NCI-H1417 (cell line): ENCODE measurements at places on chromosomes 3 and 15.
A peak's percentile ranks its signal among the peaks of the same experiment; 100 is the strongest.

DNA sequence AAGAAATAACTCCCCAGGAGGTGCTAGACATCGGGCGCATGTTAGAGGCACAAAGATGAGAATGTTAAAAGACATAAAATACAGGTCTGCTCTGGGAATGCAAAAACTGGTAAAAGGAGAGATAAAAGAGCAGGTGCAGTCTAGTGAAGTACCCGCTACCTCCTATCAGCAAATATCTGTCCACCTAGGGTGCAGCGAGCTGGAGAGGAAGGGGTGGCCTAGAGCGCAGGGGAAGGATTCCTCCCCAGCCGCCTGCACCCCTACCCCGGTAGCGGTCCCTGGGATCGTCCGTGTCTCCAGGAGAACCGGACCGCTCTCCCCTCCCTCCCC, 237 bp upstream of the ZNF662 start:
- DNase-seq, result no peak

- peak; percentile 78 for DNase-seq
These were observed 45.6 kb upstream of the CSPG4 start for GRCh38 chr15:75758071-75758872.

DNA sequence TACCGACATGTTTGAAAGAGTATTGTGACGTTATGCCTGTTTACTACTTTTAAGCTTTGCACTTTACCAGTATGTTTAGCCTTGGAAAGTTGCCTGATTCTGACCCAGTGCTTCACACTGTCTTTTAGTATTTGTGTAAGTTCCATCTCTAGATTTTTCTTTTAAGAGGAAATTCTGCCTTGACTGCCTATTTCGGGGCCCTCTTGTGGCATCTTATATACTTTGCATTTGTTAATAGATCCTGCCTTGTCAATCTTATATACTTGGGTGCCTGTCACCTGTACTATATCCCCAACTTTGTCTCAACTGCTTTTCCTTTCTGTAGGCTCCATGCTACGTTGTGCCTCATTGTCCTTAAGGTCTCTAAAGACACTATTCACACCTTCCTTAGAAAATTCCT, 244.6 kb downstream of the STXBP5L start:
- no peak for DNase-seq

DNA sequence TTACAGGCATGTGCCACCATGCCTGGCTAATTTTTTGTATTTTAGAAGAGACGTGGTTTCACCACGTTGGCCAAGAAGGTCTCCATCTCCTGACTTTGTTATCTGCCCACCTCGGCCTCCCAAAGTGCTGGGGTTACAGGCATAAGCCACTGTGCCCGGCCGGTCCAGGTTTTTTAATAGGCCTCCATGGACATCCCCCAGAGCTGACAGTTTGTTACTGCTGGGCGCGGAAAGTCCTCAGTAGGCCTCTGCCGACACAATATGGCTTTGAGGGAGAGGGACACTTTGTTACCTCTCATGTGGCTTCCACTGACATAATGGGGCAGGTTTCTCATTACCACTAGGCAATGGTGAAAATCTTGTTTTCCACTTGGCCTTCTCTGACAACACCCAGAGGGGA, 152.0 kb downstream of the WNT7A start:
- no peak for DNase-seq

DNA sequence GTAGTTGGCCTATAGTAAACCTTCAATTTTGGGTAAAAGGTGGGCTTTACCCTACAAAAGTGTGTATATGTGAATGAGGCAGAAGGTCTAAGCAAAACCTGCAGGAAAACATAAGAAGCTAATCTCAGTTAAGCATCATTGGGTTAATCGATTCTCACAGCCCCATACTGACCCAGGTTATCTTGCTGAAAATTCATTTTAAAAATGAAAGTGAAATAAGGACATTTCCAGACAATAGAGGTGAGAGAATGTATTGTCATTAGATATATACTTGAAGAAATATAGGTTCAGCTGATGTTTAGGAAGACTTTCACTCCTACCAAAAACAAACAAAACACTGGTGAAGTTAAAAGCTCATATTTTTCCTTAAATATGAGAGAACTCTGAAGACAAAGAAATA, 85.6 kb downstream of the MCF2L2 start:
- no peak for DNase-seq

GRCh38 chr3:9179826-9180763, 69.4 kb downstream of the SRGAP3 start:
- DNase-seq, result no peak

DNA sequence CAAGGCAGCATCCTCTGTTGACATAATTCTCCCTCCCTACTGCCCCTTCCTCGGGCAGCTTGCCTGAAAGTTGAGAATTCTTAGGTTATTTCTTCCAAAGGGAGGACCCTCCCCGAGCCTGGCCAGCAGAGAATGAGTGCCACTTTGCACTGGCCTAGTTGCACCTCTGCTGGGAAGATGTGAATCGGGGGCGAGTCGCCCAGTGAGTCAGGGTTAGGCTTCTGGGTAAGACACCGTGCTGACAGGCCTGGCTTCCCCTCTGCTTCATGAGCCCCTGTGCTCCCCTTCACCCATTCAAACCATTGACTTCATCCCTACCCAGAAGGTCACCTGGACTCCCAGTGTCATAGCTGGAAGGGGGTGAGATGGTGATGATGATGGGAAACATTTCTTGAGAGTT, 82.3 kb downstream of the AAGAB start:
- DNase-seq, result no peak

DNA sequence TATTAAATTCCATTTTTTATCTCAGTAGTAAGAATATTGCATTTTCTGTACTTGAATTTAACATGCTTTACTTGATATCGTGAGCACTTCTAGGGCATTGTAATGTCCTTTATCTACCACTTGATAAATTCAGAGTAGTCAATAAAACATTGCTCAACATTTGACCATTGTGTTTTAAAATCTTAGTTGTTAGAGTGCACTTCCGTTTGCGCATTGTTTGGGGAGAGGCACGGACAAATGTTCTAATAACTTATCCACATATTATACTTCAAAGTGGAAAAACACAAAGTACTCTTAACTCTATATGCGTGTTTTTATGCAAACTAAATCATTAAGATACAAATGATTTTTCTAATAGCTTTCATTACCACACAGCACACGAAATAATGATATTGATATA, 419 bp downstream of the FAM227B start:
- no peak for DNase-seq

GRCh38 chr15:27382361-27383025, 411.5 kb downstream of the GABRG3 start:
- DNase-seq, result no peak

- no peak for DNase-seq
These were observed 32.2 kb upstream of the SSR3 start for GRCh38 chr3:156586905-156587759.

DNA sequence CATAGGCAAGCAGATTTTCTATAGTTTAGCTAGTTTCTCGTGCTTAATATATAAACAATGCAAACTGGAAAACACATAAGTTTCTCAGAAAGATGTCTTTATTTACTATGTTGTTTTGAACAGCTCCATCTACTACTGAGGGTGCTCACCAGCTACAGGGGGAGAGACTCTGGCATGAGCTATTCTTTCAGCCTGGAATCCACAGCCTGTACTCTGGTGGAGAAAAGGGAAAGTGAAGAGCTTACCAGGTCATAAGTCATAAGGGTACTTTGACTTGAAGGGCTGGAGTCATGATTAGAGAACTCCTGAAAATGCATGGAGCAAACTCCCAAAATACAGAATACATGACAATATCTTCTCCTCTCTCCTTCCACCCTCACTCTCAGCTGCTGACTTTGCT, 4.4 kb upstream of the AVEN start:
- DNase-seq, result no peak

DNA sequence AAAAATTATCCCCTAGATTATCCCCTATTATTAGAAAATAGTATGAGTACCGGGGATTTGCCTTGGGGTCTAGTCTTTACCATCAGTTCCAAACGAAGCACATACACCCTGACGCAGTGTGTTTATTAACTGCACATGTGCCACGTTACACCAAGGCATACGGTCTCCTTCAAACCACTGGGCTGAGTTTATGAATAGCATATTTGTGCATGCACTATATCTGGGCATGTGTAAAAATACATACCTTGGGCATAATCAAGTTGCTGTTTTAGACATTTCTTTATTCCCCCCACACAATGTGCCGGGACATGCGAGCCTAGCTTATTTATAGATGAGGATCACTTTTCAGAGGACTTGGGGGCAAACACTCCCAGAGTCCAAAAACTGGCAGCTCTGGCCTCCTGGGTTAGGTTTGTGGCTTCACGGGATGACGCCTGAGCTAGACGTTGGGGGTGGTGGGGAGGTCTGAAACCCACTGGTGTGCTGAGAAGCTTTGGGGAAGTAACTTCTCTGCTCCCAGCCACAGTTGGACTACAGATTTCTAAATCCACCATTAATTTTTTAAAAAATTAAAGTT, 16.2 kb downstream of the IGDCC4 start:
- DNase-seq, result no peak

GRCh38 chr3:189172668-189173419, 1.1 kb downstream of the TPRG1 start:
- no peak for DNase-seq

DNA sequence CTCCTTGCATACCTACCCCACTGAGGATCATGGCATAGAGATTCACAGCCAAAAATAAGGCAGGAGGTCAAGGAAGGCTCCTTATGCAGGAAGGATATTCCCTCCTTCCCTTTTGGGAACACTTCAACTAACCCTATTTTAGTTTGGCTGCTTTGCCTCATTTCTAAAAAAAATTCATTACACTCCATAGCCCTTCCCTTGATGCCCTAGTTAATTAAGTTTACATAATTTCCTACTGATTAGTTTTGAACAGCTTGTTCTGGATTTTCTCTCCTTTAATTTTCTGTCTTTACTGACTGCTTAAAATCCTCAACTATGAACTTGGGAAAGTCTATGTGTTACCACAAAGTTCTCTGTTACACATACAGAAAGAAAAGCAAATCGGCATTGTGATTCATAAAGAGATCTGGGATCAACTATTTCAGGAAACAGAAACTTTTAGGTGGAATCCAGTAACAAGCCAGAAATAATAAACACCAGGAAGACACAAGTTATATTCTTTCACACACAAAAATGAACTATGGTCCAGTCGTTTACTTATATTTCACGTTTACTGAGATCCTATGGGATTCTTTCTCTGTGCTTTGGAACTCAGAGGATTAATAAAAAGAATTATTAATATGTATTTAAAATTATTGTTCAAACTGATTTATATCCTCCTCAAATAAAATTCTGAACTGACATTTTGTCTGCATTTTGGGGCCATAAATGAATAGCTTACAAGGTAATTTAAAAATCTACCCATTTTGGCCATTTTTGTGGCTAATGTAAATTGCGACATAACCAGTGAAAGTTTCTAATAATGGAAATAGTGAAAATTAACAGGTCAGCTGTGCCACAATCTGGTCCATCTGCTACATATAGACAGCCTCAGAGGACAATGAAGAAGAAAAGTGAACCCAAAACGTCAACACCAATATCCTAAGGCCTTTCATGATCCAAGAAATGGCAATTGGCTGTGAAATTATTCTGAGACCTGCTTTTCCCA, 113.8 kb downstream of the FRMD5 start:
- no peak for DNase-seq

GRCh38 chr3:126925411-126926171, 57.3 kb upstream of the PLXNA1 start:
- DNase-seq, result no peak

GRCh38 chr3:154018100-154018696, 103.0 kb upstream of the ARHGEF26 start:
- peak; percentile 17 for DNase-seq

GRCh38 chr3:7657214-7658112, 796.5 kb downstream of the GRM7 start:
- no peak for DNase-seq

GRCh38 chr3:124353691-124354090, 361.8 kb upstream of the ROPN1 start:
- no peak for DNase-seq

DNA sequence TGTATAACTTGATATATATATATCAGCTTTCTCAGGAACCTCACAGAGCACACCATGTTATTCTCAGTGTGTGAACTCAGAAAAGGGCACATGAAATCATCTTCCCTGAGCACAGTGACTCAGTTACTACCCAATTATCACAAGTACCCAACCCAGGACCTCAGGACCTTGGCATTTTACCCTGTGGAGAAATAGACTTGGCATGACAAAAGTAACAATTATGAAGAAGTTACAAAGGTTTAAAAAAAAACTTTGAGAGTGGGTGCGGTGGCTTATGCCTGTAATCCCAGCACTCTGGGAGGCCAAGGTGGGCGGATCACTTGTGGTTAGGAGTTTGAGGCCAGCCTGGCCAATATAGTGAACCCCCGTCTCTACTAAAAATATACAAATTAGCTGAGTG, 52.4 kb downstream of the ONECUT1 start:
- no peak for DNase-seq

DNA sequence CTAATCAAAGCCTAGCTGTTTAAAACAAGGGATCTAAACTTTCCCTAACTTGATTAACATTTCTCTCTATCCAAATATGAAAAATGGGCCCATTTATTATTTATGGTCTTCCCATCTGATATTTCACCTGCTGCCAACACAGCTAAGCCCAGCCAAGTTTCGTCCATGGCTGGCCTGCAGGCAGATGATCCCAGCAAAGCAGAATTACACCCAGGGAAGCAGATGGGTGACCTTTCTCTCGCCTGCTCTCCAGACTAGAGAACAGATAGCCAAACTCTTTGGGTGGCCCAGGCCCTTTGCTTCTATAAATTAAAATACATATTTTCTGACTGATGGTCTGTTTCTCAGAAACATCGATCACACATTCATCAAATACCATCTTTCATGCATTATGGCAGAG, 1038.8 kb downstream of the AGBL1 start:
- DNase-seq, result no peak

GRCh38 chr3:7779331-7779730, 722.3 kb upstream of the LMCD1 start:
- DNase-seq, result no peak

DNA sequence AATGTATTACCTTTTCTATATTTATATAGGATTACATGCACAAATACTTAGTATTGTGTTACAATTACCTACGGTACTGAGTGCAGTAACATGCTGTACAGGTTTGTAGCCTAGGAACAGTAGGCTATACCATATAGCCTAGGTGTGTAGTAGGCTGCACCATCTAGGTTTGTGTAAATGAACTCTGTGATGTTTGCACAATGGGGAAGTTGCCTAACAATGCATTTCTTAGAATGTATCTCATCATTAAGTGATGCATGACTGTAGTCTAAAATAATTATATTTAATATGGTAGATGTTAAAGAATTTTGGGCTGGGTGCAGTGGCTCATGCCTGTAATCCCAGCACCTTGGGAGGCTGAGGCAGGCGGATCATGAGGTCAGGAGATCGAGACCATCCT, 281.0 kb downstream of the KLF13 start:
- DNase-seq, result no peak

DNA sequence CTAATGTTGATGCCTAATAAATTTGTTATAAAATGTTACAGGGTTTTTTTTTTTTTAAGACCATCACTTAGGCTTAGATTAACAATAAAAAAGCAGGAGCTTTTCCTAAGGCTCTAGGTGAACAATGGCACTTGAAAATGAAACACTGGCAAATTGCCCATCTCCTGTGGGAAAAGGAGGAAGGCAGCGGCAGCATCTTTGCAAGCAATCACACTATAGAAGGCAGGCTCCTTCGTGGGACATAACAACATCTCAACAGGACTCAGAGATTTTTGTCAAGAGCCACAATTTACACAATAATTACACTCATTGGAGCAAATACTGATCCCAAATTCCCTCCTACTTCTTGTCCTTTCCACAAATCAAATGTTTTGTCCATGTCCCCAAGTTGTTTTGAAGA, 646.7 kb downstream of the ROBO2 start:
- peak; percentile 82 for DNase-seq
